Activated naive CD8-positive, alpha-beta T cell treated with anti-CD3 and anti-CD28 coated beads for 36 hours (primary cell): ENCODE measurements at places on chromosomes 2 and 18. TPM values are rescaled to one million over a fixed set of nuclear protein-coding genes. Genes with fewer than 3 reads are reported as not detected.

The NGEF gene
- total RNA-seq: not detected

The C2orf80 gene
- not detected for total RNA-seq

The SULT1C2 gene
- not detected for total RNA-seq

The LTBP1 gene
- total RNA-seq: 0.31 TPM

- no peak for DNase-seq
Observed at GRCh38 chr18:78902795-78903435, 76.7 kb upstream of the SALL3 start.

GRCh38 chr2:239853706-239854327, 171.3 kb downstream of the NDUFA10 start:
- no peak for DNase-seq

- DNase-seq: no peak
Observed at GRCh38 chr2:12824351-12824777, 107.6 kb downstream of the TRIB2 start.

DNA sequence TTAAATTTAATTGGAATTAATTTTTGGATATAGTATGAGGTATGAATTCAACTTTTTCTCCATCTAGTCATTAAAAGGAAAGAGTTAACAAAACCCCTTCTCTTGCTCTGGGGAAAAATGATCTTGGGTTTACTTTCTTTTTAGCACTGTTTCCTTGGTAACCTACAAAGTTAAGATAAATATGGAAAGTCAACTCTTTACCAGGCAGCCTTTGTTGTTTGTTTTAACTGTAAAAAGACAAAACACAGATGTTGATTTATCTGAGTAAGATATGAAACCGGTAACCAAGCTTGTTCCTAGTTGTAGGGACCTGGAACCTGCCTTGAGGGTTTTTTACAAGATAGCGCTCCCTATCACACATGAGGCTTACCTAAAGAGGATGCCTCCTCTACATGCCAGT, 10.1 kb upstream of the SANBR start:
- DNase-seq: no peak

- no peak for DNase-seq
Observed at GRCh38 chr18:9001209-9001608, 101.3 kb upstream of the NDUFV2 start.
